EL (cell line): ENCODE measurements at places on chromosomes 1 and 21.

GRCh38 chr21:46551636-46552241 lies 53.1 kb downstream of the S100B start:
- DNase-seq = no peak

- DNase-seq = peak; percentile 89
Observed at GRCh38 chr1:212950243-212951125, at the start of gene VASH2. VASH2 (plus strand) TSS chr1:212950541; CDS start chr1:212951543, 1,002 bp downstream.

DNA sequence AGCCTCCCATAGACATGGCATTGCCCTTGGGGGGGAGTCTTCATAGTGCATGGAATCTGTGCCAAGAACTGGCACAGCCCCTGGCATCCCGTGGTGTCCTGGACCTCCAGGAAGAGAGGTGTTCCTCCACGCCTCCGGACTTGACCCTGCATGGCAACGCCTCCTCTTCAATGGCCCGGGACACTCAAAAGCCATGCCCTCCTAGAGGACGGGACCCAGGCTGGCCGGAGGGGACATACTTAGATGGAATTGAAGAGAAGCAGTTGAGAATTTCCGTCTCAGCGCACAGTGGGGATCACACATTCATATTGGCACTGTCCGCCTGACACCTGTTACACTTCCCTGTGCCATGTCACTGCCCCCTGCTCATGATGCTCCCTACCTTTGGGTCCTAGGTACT lies 38.4 kb upstream of the TENT5C start:
- DNase-seq = no peak

- peak; percentile 67 for DNase-seq
Observed at GRCh38 chr1:211327346-211327921, 801 bp downstream of the TRAF5 start.

- DNase-seq = no peak
Observed at GRCh38 chr1:44059664-44060355, 28.5 kb upstream of the SLC6A9 start.

DNA sequence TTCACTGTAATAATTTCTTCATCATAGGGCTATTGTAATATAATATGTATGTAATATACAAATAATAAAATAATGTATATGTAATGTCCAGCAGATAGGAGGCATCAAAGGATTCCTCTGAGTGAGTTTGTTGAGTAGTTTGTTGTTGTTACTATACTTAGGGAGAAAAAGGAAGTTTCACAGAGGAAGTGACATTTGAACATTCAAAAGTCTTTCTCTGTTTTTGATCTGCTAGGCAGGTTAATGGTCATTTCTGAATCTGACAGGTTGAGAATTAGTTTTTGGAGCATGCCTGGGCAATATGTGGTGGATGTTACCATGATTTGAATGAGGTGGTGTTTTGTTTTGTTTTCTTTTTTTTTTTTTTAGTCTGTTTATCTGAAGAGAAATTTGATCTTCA lies 102.1 kb downstream of the NRDC start:
- DNase-seq = no peak

- no peak for DNase-seq
Observed at GRCh38 chr1:244322181-244322580, 129.5 kb downstream of the ADSS2 start.

DNA sequence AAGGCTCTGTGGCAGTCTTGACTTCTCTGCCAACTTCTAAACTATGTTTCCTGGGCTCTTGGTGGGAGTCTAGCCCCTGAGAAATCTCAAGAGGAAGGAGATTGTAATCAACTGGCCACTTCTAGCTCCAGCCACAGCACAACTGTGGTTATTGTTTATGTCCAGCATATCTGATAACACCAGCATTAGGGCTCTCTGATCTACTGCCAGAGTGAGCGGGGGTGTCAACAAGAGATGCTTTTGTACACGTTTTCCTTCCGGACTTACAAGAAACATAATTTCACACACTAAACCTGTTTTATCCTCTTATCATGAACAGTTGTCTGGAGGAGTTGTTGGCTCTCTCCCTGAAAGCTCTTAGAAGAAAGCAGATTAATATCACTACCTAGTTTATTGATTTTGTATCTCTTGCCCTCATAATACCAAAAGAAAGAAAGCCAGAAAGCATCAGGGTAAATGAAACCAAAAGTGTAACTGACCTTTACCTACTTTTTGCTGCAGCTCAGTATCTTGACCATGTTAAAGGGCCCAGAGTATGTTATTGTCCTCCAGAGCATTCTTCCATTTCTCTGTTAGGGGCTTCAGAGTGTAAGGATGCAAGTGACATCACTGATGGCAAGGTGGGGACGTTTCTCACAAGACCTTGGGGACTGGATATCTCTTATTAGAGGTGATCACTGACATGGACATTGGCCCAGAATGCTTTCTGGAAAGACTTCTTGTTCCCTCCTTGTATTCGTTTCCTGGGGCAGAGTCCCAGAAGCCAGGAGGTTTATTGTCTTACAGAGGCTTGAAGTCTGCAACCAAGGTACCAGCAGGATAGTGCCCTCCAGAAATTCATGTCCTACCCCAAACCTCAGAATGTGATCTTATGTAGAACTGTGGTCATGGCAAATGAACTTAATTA lies 9.6 kb upstream of the SH2D1B start:
- no peak for DNase-seq

GRCh38 chr1:179706339-179706941 lies 36.7 kb upstream of the FAM163A start:
- peak; percentile 62 for DNase-seq

GRCh38 chr1:33735624-33736023 lies 128.3 kb upstream of the HMGB4 start:
- DNase-seq = no peak

DNA sequence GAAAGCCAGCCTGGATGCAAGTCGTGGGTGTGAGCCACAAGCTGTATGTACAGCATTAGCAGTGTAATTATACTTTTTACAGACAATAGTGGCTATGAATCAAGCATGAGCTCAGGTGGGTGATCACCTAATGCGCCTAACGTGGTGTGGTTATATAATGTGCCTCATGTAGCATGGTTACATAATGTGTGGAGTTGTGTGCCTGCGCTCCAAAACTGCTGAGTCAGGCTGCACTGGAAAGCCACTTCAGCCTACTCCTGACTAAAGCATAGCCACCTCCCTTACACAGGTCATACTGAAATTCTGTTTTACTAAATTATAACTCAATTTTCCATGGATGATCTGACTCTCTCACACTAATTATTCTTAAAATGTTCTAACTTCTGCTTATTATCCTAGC lies 69.8 kb downstream of the KCNT2 start:
- no peak for DNase-seq

DNA sequence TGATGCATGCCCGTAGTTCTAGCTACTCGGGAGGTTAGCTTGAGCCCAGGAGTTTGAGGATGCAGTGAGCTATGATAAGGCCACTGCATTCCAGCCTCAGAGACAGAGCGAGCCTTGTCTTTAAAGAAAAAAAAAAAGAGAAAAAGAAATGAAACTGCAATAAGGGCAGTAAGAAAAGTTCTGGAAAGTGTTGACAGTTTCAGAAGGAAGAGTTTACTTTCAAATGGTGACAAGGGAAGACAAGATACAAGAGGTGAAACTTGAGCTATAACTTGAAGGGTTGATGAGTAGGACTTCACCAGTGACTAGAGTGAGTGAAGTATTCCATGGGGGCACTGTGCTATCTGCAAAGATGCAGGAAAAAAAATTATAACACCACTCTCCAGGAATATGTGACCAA lies 125.0 kb downstream of the AKT3 start:
- DNase-seq = no peak

DNA sequence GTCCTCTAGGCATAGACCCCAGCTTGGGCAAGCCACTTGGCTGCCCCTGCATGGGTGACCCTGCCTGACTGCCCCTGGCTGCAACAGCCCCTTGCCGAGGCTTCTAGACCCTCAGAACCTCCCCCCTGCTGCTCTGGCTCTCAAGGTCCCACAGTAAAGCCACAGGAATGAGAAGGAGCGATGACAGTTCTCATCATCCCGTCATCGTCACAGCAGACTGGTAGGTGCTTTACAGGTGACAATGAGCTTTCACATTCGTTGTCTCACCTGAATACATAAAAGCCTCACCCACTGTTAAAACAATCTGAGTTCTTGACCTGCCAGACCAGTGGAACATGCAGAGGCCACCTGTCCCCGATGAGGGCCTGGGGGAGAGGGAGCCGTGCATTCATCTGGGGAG lies 36.0 kb upstream of the GPR157 start:
- no peak for DNase-seq

GRCh38 chr1:190579552-190580193 lies 102.0 kb upstream of the BRINP3 start:
- DNase-seq = no peak

GRCh38 chr1:10724052-10724494 lies 72.4 kb downstream of the CASZ1 start:
- DNase-seq = peak; percentile 71
